HT1080 (cell line): ENCODE measurements at places on chromosomes 7 and 10.
A peak's percentile ranks its signal among the peaks of the same experiment; 100 is the strongest.

- DNase-seq = no peak
These were observed 1080.9 kb downstream of the SORCS1 start for GRCh38 chr10:106083572-106083971.

- DNase-seq = no peak
These were observed 4.7 kb upstream of the ERCC6 start for GRCh38 chr10:49543604-49544003.

DNA sequence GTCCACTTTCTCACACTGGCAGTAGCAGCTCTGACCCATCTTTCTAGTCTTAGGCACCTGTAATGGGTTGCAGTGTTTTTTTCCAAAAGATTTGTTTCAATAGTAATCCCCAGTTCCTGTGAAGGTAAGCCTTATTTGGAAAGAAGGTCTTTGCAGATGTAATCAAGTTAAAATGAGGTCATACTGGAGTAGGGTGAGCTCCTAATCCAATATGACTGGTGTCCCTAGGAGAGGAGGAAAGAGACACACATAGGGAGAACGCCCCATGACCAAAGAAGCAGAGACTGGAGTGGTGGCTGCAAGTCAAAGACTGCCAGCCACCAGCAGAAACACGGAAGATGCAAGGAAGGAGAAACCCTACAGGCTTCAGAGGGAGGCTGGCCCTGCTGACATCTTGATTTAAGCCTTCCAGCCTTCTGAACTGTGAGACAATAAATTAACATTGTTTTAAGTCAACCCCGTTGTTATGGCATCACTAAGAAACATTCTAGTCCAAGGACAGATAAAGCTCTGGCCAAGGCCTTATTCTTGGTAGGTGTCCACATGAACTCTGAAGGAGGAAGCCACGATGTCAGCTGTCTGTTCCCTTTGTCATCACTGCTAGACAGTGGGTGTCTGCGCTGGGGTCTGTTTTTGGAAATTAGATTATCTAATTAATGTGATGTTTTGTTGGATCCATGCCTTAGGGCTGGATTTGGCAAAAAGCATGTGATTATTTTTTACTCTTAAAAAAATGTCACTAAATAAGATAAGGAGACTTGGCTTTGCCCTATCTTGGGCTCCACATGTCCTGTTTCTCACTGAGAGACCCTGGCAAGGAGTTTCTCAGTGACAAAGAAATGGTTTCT is 214.9 kb downstream of the KCNMA1 start:
- no peak for DNase-seq

DNA sequence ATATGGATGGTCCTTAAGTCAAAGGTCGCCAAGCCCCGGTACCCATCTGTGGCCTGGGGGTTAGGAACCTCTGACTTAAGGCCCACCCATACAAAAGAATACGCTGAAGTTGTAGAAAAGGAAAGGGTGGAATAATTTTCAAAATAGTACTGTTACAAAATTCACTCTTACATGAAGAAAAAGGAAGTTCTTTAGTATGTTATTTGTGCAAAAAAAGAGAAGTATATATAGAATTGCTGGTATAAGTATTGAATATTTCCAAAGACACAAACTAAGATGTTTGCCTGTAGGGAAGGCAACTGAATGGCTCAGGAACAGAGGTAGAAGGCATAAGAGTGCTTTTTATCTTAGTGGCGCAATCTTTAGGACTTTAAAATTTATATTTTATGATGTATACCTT is 78.7 kb downstream of the PRLHR start:
- DNase-seq = no peak

- DNase-seq = no peak
These were observed 35.6 kb downstream of the FAM241B start for GRCh38 chr10:69665474-69666320.

GRCh38 chr10:128751284-128751683 is 625.1 kb upstream of the MKI67 start:
- peak; percentile 93 for DNase-seq
